Uterus (tissue), 4 donors: ENCODE measurements at places on chromosomes 4 and X. TPM values are rescaled to one million over a fixed set of nuclear protein-coding genes. Genes with fewer than 3 reads are reported as not detected.

SLIT2 gene
- total RNA-seq: 70.3 TPM

GRCh38 chr4:182808673-182809416 lies 108.3 kb downstream of the DCTD start:
- no peak for DNase-seq

DNA sequence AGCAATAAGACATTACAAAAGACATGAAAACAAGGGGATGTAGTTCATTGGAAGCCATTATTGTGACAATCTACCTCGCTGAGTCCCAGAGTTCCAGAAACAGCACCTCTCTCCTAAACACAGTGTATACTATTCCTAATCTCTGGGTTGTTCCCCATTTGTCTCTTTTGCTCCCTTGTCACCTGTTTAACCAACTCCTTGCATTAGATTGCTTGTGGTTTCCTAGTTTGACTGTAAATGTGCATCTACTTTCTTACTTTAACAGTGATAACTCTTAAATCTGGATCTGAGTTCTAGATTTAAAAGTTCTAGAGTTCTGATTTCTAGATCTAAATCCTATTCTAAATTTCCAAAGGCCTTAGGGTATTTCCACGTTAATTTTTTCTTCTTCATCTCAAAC lies 71.6 kb upstream of the TET2 start:
- no peak for DNase-seq

DNA sequence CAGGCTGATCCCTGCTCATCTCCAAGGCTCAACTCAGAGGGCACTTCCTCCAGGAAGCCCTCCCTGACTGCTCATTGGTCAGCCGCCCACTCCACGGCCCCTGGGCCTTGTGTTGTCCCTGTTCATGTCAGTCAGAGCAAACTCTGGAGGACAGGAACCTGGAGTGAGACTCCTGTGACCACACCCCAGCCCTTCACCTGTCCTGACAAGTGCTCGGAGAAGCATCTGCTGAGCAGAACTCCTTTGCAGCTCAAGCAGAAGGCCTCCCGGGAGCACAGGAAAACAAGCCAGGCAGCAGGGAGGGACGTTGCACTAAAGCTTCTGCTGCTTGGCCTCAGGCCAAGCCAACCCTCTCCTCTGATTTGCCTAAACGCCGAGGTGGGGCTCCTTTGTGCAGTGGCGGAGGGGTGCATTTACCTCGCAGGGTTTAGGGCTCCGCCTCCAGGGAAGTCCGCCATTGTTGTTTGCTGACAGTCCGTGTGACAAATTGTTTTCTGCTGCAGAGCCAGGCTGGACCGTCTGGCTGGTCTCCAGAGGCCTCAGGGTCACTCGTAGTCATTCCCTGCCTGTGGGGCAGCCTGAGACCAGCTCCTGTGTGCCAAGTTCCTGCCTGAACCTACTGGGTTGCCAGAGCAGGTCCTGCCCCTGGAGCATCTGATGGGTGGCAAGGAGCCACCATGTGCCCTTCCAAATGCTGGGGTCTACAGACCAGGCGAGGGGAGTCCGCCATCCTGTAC lies 61.8 kb downstream of the C4orf50 start:
- peak; percentile 61 for DNase-seq

GRCh38 chr4:26031704-26032103 lies 117.7 kb downstream of the SMIM20 start:
- DNase-seq: no peak

CSAG2 gene
- total RNA-seq: not detected

- DNase-seq: no peak
Measured at GRCh38 chr4:32488690-32489089, 1768.5 kb downstream of the PCDH7 start.

- DNase-seq: no peak
Measured at GRCh38 chrX:8864161-8864560, 63.0 kb upstream of the FAM9A start.

CDKN2AIP gene
- total RNA-seq: 37.1 TPM
